ENCODE measurements at places on chromosomes 4 and X.

DNA sequence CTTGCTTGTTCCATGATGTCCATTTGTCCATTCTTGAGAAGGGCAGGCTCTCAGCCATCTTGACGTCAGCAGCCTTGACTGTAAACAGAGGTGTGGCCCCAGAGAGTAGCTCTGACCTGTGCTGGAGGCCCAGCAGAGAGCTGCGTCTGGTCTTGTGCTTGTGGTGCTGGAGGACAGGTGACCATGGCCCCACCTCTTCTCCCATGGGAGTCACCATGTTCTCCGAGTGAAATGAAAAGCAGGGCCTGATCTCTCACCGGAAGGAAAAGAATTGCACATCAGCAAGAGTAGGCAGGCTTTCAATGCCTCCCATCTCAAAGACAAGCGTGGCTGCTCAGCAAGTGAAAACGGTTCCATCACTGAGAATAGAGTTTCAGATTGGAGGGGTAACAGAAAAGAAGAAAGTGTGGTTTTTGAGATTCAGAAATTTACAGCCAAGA, 11.5 kb downstream of the PARM1 start:
- DNase-seq, result peak; percentile 0

GRCh38 chrX:135302269-135302873, 6.9 kb upstream of the ETDC start:
- DNase-seq, result peak; percentile 22

GRCh38 chr4:69858690-69859089, 1.3 kb downstream of the SULT1E1 start:
- DNase-seq, result peak; percentile 86

DNA sequence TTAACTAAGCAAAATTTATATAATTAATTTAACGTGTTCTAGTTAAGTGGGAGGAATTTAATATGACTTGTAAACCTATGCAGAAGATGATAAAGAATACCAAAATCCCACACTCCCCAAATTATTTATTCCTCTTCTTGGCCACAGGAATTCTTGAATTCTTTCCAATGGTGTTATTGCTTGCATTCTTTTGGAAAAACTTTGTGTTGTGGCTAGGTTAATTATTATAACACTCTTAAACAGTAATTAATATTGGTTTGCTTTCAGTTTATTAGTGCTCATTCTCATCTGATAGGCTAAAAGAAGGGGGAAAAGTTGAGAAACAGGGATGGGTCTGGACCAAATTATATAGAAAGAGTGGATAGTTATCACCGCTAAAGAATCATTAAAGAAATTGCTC, 141.5 kb upstream of the PABPC4L start:
- no peak for DNase-seq

- no peak for DNase-seq
These were observed 42.7 kb downstream of the NHSL2 start for GRCh38 chrX:71953391-71953790.

DNA sequence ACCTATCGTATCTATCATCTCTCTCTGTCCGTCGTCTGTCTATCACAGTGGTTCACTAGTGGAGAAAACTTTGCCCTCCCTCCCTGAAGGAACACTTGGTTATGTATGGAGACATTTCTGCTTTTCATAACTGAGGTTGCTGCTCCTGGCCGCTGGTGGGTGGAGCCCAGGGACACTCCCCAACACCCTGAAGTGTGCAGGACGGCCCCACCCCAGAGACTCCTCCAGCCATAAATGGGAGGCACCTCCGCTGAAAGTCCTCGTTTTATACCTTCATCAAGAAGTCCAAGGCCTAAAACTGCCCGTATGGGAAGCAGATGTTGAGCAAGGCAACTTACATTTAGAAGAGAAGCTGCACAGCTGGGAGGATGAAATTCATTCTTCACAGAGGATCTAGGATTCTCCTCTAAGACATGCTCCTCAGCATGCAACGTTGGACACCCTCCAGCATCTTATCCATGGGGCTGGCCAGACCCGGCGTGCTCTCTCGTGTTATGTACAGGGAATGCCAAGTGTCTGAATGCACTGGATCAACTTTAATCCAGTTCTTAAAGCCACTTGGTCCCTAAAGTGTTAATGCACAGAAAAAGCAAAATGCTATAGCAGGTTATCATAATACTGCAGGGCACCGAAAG, 43.5 kb downstream of the PRKX start:
- no peak for DNase-seq

DNA sequence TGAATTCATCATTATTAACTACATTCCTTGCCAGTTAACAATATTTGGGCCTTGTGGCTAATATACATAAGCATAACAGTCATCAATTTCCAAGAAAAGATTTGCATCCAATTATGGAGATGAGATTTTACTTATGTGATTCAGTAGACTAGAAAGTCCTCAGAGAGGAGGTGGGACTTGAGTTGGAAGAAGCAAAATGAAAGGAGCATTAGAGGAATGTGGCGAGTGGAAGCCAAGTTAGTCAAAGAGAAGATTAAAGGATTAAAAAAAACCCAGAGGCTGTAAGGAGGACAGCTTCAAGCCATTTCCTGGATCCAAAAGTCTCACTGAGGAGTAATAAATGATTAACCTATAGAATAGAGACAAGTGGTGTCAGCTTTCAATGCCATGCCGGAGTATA, 1099.4 kb upstream of the IGFBP7 start:
- no peak for DNase-seq
